ENCODE measurements at places on chromosomes 11 and 22. TPM values are rescaled to one million over a fixed set of nuclear protein-coding genes. Genes with fewer than 3 reads are reported as not detected.

DNA sequence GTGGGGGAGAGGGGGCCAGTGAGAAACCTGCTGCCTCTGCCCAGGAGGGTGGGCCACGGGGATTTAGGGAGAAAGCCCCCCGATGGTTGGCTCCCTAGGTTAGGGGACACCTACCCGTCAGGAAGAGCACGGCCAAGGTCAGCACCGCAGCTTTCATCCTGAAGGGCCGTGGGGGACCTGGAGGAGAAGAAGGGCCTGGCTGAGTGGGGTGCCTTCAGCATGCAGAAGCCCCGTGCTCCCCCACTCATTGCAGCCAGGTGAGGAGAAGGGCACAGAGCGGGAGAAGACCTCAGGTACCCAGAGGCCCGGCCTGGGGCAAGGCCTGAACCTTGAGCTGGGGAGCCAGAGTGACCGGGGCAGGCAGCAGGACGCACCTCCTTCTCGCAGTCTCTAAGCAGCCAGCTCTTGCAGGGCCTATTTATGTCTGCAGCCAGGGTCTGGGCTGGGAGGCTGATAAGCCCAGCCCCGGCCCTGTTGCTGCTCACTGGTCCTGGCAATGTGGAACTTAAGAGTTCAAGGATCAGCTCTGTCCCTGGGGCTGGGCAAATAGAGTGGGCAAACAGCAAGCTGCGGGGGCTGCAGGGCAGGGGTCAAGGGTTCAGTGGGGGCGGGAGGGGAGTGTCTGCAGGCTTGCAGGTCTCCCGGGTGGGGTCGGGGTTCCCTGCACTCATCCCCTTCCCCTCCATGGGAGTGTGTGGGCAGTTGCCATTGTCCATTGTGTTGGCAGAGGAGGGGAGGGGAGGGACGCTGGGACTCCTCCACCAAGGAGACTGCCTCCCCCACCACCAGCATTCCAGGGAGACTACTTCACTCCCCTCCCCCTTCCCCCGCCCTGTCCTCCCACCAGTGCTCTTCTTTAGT, at the start of gene APOA1:
Gene APOA1 (minus strand): TSS at position 392 of the 861 bp plus-strand sequence. CDS start 235 bp downstream, at position 157.
- H3K36me3 ChIP-seq: no peaks in the 10 kb centered on the region
- DNase-seq: no peak

- no peaks in the 10 kb centered on the region for H3K36me3 ChIP-seq
- H3K4me1 ChIP-seq: peaks cover 14% of the 10 kb centered on the region
- no peak overlapping the region for H3K4me3 ChIP-seq
Observed at GRCh38 chr22:24407278-24407665, 20.1 kb upstream of the ADORA2A start.

DNA sequence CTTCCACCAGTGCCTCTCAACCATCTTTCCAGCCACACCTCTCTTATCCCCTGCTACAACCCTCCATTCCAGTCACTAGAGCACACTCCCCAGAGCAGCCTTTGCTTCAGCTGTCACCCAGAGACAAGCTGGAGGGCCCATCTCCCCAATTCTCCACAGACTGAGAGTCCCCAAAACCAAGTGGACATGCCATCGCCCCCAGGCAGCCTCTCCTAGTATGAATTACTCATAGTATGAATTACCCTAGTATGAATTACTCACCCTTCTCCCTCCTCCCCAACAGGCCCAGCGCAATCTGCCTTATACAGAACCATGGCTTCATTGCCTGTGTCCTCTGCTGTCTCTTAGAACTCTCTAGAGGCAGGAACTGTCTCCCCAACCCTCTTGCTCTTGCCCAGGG, 24.8 kb downstream of the MYH9 start:
- H3K27ac ChIP-seq: peak overlapping the region; percentile 93
- H3K36me3 ChIP-seq: no peaks in the 10 kb centered on the region
- no peaks in the 10 kb centered on the region for H3K27me3 ChIP-seq
- no peak overlapping the region for H3K4me3 ChIP-seq
- DNase-seq: no peak

OR4C46 gene
- not detected for total RNA-seq

DNA sequence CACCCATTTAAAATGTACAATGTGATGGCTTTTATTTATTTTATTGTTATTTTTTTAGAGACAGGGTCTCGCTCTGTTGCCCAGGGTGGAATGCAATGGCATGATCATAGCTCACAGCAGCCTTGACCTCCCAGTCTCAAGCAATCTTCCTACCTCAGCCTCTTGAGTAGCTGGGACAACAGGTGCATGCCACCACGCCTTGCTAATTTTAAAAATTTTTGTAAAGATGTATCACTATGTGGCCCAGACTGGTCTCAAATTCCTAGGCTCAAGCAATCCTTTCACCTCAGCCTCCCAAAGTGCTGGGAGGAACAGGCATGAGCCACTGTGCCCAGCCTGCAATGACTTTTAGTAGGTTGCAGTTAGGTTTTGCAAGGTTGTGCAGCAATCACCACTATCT, 14.3 kb downstream of the CLDN5 start:
- peaks cover 14% of the 10 kb centered on the region for H3K4me1 ChIP-seq
- no peak for DNase-seq
- H3K4me3 ChIP-seq: no peak overlapping the region
- H3K36me3 ChIP-seq: no peaks in the 10 kb centered on the region
- H3K27me3 ChIP-seq: no peaks in the 10 kb centered on the region

DNA sequence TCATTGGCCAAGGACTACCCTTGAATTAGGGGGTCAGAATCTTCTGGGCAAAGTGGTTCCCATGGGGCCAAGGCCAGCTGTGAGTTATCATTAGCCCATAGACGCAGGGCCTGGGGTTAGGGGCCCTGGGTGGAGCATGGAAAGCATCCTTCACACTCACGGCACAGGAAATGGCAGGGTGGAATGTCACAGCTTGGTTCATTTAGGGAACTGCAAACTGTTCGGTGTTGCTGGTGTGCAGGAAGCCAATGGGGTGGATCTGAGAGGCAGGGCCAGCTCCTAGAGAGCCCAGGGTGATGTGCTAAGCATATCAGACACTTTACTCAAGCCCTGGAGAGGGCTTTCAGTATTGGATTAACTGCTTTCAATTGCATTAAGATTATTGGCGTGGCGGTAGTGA, 42.9 kb downstream of the TECTA start:
- H3K27me3 ChIP-seq: no peaks in the 10 kb centered on the region
- H3K4me1 ChIP-seq: no peaks in the 10 kb centered on the region
- no peaks in the 10 kb centered on the region for H3K36me3 ChIP-seq
- H3K4me3 ChIP-seq: no peak overlapping the region
- no peak overlapping the region for H3K27ac ChIP-seq

KRTAP5-8 gene
- total RNA-seq: not detected

GRCh38 chr22:28426346-28427132, 253.1 kb downstream of the TTC28 start:
- H3K4me3 ChIP-seq: no peak overlapping the region
- no peaks in the 10 kb centered on the region for H3K4me1 ChIP-seq
- DNase-seq: no peak
- no peaks in the 10 kb centered on the region for H3K27me3 ChIP-seq
- no peak overlapping the region for H3K27ac ChIP-seq

Data from naive thymus-derived CD4-positive, alpha-beta T cell (primary cell).